ENCODE measurements at places on chromosomes 12 and 14. TPM values are rescaled to one million over a fixed set of nuclear protein-coding genes. Genes with fewer than 3 reads are reported as not detected.

DNA sequence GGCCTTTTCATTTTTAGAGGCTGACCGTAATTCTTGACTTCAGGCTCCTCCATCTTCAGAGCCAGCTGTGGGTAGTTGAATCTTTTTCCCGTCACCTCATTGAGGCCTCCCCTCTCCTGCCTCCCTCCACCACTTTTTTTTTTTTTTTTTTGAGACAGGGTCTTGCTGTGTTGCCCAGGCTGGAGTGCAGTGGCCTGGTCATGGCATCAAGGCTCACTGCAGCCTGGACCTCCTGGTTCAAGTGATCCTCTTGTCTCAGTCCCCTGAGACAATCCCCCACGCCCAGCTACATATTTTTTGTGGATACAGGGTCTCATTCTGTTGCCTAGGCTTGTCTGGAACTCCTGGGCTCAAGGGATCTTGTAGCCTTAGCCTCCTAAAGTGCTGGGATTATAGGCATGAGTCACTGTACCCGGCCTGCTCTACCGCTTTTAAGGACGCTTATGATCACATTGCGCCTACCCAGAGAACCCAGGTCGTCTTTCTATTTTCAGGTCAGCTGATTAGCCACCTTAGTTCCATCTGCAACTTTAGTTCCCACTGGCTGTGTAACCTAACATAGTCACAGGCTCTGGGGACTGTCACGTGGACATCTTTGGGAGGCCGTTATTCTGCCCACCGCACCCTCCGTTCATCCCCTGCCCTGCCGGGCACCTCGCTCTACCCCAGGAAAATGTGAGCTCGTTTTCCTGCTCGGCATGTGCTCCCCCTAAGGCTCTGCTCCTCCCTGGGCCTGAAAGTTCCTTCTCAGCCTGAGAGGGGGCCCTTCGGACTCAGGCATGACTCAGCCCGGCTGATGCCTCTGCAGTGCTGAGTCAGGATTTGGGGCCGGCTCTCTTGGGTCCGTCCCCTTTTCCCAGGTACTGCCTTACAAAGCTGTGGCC is 13.4 kb downstream of the TNFAIP2 start:
- H3K4me3 ChIP-seq: no peak overlapping the region
- DNase-seq: peak; percentile 60
- no peak overlapping the region for H3K27ac ChIP-seq
- H3K4me1 ChIP-seq: peaks cover 45% of the 10 kb centered on the region
- peaks cover 50% of the 10 kb centered on the region for H3K36me3 ChIP-seq

GRCh38 chr12:50039151-50039835 is 14.0 kb upstream of the RACGAP1 start:
- H3K36me3 ChIP-seq: no peaks in the 10 kb centered on the region
- no peak overlapping the region for H3K27ac ChIP-seq
- peaks cover 9% of the 10 kb centered on the region for H3K4me1 ChIP-seq

DNA sequence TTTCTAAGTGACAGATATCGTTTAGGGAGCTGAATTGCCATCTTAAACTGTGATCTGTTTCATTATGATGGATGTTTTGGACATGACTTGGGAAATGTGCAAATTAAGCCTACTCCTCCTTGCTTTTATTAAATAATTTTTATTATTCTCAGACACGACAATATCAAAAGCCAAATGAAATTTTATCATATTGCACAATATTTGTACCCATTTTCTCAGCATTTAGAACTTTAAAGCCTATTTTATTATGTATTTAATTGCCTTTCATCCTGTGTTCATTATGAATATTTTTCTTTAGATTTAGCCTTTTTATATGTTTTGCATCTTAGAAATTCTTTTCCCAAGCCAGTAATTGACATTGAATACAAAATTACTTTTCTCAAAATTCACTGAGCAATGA is 102.9 kb downstream of the PPHLN1 start:
- peaks cover 8% of the 10 kb centered on the region for H3K36me3 ChIP-seq
- no peak overlapping the region for H3K4me3 ChIP-seq
- no peak overlapping the region for H3K27ac ChIP-seq
- H3K4me1 ChIP-seq: no peaks in the 10 kb centered on the region
- no peaks in the 10 kb centered on the region for H3K27me3 ChIP-seq

GRCh38 chr14:104735830-104736642 is 12.0 kb downstream of the ADSS1 start:
- H3K36me3 ChIP-seq: no peaks in the 10 kb centered on the region
- H3K27ac ChIP-seq: peak overlapping the region; percentile 82

MYF5 gene
- total RNA-seq: not detected

Measured in stomach (tissue), 19 donors.